ENCODE measurements at places on chromosomes 4 and X. TPM values are rescaled to one million over a fixed set of nuclear protein-coding genes. Genes with fewer than 3 reads are reported as not detected.

DNA sequence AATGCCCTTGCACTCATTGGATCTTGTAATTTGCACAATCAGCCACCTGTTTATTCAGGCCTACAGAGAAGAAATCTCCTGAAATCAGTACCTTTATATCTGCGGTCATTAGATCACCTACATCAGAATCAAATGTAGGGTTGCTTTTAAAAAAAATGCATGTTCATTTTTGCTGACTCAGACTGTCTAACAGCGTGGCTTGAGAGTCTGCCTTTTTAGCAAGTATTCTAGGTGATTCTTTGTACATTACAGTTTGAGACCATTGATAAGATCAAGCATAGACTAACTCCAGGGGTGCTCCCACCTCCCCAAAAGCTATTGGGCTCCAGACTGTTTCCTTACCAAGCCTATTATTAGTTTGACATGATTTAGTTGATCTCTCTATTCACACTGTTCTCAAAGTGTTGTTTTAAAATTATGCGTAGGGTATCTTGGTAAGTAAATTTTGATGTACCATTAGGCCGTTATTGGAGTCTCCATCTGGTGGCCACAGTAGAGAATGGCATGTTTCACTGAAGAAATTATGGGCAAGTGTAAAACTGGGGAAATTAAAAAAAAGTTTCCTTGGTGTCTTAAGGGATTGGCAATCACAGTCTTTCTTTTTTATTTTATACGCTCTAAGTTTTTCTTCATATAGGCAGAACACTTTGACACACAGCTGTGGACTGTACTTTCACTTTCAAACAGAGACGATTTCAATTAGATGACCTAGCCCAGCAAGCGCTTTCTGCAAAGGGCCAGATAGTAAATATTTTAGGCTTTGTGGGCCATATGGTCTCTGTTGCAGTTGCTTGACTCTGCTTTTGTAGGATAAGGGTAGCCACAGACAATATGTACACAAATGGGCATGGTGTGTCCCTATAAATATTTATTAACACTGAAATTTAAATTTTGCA, 33.7 kb upstream of the MSL3 start:
- no peak for DNase-seq

Gene ENPEP
- total RNA-seq: 2.4 TPM

Gene CENPVL1
- not detected for total RNA-seq

Gene TCEAL9
- 27.0 TPM for total RNA-seq

Gene PDCL2
- total RNA-seq: not detected

Gene SCOC
- total RNA-seq: 55.8 TPM

DNA sequence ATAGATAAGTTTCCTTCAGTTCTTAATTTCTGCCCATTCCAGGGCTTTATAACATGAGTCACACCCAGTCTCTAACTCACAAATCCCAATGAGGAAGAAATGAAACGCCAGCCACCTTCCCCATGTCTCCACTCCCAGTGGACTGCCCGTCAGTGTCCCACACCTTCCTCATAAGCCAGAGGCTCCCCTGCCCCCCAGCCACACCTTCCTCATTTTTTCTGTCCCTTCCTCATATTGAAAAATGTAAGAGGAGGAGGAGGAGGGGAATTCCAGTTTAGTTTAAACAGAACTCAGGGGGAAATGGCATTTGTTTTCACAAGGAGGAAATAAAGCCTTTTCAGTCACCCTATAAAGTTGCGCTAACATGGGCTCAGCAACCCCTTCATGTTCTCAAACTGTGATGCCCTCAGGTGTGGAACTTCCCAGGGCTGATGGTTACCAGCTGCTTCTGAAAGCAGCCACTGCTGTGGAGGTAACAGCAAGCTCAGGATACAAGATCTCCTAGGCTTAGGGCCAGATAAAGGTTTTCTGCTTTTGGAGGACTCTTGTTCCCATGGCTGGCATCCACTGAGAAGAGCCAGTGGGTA, 97.8 kb downstream of the PARM1 start:
- no peak for DNase-seq

Gene TLR1
- total RNA-seq: not detected

DNA sequence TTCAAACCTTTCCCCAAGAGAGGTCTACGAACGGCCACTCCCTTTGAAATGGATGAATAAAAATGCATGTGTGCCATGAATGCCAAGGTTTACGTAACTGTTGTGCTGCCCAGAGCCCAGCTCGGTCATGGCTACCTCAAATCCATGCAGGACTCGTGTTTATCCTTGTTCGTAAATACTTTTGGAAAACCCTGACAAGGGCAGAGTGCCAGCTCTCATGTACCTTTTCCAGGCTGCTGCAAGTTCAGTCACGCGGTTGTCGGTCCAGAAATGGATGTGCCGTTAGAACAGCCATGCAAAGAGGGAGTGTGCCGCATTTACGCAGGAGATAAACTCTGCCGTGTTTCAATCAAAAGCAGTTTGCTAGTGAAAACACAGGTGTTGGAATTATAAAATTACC, 123.4 kb downstream of the AMELX start:
- no peak for DNase-seq

DNA sequence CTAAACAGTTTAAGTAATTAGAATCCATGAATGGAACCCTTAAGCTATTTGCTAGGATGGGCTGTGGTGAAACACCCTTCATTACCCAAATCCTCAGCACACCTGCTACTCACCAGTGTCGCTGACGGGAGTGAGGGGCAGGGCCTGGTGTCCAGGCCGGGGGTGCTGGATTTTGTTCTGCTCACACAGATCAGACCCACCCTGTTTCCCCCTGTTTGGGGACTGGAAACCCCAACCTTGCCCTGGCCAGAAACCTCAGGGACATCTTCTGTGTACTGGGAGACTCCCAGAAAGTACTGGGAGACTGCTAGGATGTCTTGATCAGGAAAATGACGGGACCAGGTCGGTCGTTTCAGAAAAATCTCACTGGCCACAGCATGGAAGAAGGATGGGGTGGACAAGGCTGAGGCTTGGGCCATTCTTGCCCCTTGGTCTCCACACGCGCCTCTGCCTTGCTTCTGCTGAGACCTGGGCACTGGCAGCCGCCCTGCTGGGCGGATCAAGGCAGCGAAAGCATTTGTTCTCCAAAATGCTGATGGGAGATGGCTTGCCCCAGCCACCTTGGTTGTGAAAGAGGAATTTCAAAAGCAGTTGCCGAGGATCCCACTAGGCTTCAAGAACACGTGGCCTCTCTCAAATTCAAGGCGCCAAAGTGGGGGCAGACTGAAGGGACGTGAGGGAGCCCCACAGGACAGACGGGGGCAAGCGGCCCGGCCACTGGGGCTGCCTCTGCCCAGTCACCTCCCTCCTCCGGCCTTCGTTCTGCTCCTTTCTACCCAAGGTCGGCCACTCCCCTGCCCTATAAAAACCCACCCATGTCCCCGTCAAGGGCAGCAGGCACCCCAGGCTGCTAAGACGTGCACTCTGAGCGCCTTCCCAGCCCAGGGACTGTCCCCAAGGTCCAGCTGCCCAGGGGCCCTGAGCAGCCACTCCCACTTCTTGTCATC, 23.5 kb upstream of the PDE6B start:
- no peak for DNase-seq

- DNase-seq: no peak
Measured at GRCh38 chrX:124117325-124117724, 155.8 kb downstream of the STAG2 start.

DNA sequence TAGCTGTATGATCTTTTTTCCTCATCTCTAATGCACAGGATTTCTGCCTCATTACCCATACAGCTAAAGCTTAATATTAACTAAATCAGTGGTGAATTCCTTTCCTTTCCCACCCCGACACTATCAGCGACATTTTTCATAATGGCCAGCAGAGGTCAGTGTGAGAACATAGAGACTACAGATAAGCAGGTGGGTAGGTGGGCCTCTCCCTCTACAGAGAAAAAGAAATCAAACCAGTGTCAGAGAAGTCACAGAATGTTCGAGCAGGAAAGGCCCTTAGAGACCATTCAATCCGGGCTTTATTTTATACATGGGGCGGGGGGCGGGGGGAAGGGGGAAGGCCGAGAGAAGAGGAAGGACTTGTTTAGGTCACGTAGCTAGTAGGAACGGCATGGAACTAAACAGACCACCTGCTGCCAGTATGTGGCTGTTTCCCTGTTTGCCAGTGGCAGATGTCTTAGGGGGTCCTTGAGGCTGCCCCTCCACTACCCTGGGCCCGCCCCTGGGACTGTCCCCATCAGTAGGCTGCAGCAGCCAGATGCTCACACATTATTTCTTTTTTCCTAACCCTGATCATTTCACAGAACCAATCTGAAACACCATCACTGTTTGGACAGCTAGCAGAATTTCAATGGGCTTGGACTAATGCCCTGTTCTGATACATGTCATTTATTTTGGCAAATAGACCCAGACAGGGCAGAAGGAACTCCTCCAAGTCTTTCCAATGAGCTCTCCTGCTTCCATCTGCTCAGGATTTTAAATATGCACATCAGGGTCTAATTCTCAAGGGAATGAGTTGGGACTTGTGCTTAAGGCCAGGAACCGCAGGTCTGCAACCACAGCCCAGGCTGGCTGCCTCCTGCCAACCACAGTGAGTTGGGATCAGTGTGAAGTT, 133.4 kb downstream of the ATG4A start:
- peak; percentile 45 for DNase-seq

DNA sequence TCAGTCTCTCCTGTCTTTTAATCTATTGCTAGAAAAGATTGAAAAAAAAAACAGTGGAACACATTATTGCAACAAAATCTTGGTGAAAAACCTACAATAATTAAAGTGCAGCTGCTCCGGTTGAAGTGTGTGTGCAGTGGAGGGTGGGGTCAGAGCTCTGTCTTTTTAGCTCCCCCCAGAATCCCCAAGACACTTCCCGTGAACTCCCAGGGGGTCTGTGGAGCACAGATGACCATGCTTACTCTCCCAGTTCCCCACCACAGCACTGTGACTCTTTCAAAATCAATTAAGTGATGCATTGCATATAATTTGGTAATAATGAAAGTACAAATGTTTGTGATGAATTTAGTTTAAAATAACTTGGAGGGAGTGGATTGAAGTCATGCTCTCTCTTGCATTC, 15.7 kb upstream of the SLC10A4 start:
- DNase-seq: peak; percentile 24

Gene SPIN2A
- total RNA-seq: 1.5 TPM

Gene ARHGAP24
- total RNA-seq: 1.6 TPM

Gene ADGRL3
- 193 TPM for total RNA-seq

DNA sequence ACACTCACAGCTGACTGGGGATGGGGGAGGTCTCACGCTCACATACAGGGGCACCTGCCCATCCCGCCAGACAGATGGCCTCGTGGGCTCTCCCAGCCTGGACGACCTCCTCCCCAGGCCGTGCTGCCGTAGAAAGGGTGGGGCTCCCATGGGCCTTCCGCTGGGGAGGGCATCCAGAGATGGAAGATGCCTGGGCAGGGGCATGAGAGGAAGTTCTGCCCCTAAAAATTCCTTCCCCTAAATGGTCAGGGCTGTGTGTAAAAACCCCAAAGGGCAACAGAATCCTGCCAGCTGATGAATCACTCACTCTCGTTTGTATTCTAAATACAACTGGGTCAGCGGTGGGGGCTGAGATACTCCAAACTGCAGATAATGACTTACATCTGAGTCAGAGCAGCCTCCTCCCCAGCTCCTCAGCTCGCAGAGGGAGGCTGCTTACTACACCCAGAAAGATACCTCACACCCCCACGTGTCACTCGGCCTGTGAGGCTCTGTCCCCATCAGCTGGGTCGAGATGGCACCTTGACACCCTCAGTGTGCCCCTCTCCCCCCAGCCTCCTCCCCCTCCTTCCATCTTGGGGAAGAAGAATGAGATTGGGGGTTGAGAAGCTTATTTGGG, 10.1 kb downstream of the WDR1 start:
- peak; percentile 46 for DNase-seq

Gene MAGEB17
- total RNA-seq: not detected

Gene NUDT10
- total RNA-seq: 19.3 TPM

DNA sequence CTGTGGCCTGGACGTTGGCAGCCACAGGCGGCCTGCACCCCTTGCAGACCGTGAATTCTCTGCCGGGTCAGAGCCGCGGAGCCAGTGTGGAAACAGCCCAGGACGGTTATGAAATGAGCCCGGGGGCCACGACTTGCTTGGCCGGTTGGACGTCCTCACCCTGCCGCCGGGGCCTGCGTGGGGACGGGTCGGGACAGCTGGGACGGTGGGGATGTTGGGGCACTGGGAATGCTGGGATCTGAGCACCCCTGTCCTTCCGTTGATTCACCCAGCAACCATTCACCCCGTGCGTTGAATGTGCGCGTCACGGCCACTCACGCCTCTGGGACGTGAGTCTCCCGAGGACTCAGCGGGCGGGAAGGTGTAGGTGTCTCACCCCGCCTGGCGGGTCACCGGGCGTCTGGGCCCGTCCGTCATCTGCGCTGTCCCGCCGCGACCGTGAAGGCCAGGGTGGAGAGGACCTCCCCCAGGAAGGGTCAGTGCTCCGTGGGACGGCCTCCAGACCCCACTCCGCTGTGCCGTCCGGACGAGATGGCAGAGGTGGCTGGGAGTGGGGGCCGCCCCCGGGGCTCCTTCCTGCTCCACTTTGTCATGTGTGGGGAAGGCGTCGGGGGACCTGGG, 4.5 kb upstream of the PLCXD1 start:
- DNase-seq: no peak

DNA sequence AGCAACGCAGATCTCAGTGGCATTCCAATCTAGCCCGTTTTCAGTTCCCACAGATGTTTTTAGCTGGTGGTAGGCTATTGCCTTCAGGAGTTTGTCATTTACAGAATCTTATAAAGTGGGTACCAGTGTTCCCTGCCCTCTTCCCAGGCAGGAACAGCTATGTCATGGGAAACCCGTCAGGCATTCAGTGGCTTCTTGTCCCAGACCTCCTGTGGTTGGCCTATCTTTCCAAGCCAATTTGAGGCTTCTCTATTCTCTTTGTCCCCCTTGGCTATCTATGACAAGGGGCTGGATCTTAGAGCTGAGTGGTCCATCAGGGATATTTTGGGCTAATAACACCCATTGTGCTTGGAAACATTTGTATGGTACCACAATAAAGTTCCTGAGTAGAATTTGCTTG, 33.6 kb upstream of the RPL34 start:
- DNase-seq: no peak

Gene LRP2BP
- total RNA-seq: 1.1 TPM

DNA sequence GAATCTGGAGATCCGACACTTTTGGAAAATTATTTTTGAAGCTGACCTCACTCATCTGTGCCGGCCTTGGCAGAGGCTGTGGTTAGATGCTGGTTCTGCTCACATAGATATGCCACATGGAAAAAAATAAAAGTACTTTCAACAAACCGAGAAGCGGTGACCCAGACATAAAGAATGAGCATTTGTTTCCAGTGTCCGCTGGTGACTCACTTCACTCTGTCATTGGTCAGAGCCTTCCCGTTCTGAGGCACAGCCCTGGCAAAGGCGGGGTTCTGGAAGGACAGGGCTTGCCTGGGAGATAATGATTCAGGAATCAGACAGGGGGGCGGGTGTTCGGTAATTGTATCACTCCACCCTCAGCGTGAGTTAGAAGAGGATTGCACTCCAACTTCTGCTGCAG, 172.4 kb upstream of the MXRA5 start:
- DNase-seq: no peak

Gene MYL5
- 13.6 TPM for total RNA-seq

DNA sequence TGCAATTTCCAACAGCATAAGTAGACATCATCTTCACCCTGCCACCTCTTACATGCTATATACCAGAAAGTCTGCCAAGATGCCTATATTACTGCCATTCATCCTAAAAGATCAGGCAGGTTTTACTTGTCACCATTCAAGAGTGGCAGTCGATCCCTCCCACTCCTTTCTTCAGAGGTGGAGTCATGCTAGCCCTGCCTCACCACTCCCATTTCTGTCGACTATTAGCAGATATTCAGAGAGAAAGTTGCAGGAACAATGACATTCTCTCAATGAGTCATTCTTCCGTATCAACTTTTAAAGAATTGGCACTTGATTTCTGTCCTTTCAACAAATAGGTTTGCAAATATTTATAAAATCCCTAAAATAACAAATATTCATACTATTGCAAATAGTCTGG, 1060.1 kb downstream of the ADGRL3 start:
- DNase-seq: no peak

GRCh38 chr4:4968161-4968725, 51.0 kb downstream of the CYTL1 start:
- DNase-seq: no peak
